ENCODE measurements at places on chromosomes 5 and 9.

DNA sequence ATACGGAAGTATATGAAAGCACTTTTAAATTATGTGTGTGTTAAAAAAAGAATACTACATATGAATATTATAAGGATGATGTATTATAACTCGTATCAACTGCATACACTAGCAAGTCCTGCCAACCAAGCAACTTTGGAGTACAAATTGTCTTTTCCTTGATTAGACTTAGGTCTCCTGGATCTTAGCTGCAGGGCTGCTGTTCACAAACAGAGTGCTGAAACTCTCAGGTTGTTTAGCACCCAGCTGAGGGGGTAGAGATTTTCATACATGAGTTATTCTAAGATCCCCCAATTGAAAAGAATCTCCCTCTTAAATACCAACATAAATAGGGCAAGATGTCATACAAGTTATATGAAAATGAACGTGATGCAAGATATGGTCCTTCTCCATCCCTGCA lies 149.8 kb upstream of the TNC start:
- DNase-seq: no peak

DNA sequence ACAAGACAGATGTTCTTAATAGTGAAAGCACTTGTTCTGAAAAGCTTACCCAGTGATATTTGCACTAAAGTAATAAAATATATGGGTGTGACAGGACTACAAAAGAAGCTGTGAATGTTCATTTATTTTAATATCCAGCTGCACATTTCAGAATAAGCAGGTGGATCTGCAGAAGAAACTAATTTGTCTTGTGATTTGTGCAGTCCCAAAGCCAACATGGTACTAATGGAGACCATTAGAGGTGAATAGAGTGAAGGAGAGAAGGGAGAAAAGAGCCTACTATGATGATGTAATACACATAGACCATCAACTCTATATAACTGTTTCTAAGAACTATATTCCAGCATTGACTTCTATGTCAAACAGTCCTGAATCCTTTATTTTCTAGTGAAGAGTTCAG lies 362.8 kb downstream of the ISL1 start:
- DNase-seq: no peak

- peak; percentile 57 for DNase-seq
Measured at GRCh38 chr9:128026255-128026772, 40.8 kb downstream of the NAIF1 start.

DNA sequence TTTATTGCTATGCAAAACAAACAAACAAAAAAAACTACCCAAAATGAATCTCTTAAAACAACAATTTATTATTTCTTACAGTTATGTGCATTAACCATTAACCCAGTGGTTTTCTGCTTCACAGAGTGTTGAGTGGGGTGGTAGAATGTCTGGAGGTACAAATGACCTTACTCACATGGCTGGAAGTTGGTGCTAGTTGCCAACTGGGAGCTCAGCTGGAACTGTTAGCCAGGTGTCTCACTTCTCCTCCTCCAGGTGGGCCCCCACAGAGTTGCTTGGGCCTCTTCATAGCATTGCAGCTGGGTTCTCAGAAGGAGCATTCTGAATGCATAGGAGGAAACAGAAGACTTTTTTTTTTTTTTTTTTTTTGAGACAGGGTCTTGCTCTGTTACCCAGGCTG lies 10.5 kb upstream of the B4GALT1 start:
- DNase-seq: no peak
